Left hindlimb (tissue), 1 donor: ENCODE measurements at places on chromosomes 1 and 21.

DNA sequence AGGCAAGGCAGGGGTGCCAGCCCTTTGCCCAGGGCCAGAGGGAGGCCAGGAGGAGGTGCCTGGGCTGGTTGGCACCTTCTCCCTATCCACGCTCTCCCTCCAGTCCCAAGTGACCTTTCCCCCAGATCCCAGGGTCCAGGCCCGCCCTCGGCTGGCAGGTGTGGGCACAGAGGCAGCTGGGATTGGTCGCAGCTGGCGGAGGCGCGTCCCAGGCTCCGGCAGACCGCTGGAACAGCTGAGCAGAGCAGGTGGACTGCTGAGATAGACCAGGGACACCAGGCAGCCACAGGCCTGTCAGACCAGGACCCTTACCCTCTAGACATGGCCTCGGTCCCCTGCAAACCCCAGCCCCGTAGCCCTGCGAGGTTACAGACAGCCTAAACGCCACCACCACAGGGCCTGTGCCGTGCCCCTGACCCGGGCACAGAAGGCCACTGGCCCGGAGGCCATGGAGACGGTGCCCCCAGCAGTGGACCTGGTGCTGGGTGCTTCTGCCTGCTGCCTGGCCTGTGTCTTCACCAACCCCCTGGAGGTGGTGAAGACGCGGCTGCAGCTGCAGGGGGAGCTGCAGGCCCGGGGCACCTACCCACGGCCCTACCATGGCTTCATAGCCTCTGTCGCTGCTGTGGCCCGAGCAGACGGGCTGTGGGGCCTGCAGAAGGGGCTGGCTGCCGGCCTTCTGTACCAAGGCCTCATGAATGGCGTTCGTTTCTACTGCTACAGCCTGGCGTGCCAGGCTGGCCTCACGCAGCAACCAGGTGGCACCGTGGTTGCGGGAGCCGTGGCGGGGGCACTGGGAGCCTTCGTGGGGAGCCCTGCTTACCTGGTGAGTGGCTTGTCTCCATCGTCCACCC, at the start of gene SLC25A34:
Gene SLC25A34 (plus strand): TSS at position 221 of the 854 bp plus-strand sequence. CDS start 228 bp downstream, at position 449.
- peak; percentile 78 for DNase-seq

GRCh38 chr21:41166884-41167283, 1.1 kb upstream of the BACE2 start:
- DNase-seq = no peak

DNA sequence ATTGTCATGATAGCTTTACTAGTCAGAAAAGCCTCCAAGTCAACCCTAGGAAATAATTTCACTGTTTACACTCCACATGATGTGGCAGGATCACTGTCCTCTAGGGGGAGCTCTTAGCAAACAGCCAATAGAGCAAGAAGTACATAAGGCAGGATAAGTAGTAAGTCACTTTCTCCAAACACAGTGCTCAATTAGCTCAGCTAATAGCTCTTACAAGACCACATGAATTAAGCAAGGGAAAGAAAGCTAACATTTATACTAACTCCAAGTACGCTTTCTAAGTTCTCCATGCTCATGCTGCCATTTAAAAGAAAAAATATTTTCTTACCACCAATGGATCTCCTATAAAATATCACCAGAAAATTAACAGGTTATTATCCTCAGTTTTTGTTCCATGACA, 66.9 kb upstream of the LRIF1 start:
- DNase-seq = no peak

DNA sequence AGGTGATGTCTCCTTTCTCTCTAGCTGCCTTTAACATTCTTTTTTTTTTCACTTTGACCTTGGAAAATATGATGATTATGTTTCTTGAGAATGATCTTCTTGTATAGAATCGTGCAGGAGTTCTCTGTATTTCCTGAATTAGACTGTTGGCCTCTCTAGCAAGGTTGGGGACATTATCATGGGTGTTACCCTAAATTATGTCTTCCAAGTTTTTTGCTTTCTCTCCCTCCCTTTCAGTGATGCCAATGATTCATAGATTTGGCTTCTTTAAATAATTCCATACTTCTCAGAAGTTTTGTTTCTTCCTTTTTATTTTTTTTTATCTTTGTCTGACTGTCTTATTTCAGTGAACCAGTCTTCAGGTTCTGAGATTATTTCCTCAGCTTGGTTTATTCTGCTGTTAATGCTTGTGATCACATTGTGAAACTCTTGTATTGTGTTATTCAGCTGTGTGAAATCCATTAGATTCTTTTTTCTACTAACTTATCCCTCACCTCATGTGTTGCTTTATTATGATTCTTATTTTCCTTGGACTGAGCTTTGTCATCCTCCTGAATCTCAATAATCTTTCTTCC, 268.4 kb upstream of the NRIP1 start:
- DNase-seq = no peak

GRCh38 chr1:58791106-58791505, 7.3 kb upstream of the JUN start:
- no peak for DNase-seq

- DNase-seq = no peak
Measured at GRCh38 chr1:43285269-43285990, at the start of gene C1orf210. TSS of gene C1orf210 (minus strand) at chr1:43285581. CDS start at chr1:43283270, 2,311 bp downstream.

- DNase-seq = no peak
Measured at GRCh38 chr21:32765058-32765457, 6.5 kb downstream of the PAXBP1 start.

DNA sequence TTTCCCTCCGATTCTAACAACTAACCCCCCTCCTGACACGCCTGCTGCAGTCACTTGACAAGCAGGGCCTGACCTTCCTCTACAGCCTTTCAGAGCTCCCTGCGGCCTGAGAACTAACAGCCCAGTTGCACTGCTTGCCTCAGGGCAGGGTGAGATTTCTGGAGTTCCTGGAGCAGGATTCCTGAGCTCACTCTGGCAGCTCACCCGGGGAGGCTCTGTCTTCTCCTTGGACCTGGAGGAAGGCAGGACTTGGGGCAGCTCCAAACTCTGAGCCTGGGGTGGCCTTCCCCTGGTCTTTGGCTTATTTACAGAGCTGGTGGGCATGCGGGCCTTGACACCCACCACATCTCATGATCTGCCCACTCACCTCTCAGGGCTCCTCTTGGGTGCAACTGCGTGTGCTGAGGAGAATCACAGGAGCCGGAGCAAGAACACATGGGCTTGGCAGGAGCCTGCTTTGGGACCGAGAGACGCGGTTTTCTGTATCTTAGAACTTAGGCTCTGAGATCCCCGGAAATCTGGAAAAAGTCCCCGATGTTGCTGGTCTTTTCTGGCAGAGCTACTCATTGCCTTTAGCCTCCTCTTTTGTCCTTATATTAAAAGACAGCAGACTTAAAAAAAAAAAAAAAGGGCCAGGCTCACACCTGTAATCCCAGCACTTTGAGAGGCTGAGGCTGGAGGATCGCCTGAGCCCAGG, 13.1 kb upstream of the SLC25A34 start:
- no peak for DNase-seq

GRCh38 chr1:2396059-2396458, 4.4 kb downstream of the RER1 start:
- no peak for DNase-seq

- no peak for DNase-seq
Measured at GRCh38 chr1:73821520-73821919, 376.5 kb downstream of the LRRIQ3 start.

DNA sequence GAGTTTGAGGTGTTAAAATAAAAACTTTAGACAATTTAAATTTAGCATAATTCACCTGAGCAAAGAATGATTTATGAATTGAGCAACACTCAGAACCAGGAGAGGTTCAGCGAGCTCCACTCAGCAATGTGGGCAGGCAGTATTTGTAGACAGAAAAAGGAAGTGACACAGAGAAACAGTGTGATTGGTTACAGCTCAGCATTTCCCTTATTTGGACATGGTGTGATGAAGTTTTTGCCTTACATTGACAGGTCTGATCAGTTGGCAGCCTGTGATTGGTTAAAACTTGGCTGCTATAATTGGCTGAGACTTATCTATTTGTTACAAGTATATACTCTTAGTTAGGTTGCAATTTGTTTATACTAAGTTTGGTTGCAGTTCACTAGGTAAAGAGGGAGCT, 621.2 kb upstream of the PRMT6 start:
- no peak for DNase-seq

DNA sequence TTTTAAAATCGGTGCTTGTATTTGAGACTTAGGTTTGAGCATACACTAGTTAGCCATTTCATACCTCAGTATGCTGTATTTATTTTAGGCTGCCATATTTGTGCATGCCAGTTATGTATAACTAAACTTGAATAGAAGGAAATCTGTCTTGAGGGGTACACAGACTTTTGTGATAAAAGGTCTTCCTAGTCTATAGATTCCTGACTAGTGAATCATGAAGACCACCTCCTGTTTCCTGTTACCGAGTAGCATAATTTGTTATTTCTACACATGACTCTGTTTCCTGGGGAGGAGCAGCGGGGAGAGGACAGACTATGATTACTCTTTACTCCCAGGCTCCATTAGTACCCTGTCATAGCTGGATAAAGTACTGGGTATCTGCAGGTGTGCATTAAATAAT, 316.8 kb upstream of the SNX7 start:
- no peak for DNase-seq

GRCh38 chr1:166933140-166933539, 42.2 kb downstream of the ILDR2 start:
- no peak for DNase-seq
